ENCODE measurements at places on chromosomes 12 and 14.
A peak's percentile ranks its signal among the peaks of the same experiment; 100 is the strongest.

DNA sequence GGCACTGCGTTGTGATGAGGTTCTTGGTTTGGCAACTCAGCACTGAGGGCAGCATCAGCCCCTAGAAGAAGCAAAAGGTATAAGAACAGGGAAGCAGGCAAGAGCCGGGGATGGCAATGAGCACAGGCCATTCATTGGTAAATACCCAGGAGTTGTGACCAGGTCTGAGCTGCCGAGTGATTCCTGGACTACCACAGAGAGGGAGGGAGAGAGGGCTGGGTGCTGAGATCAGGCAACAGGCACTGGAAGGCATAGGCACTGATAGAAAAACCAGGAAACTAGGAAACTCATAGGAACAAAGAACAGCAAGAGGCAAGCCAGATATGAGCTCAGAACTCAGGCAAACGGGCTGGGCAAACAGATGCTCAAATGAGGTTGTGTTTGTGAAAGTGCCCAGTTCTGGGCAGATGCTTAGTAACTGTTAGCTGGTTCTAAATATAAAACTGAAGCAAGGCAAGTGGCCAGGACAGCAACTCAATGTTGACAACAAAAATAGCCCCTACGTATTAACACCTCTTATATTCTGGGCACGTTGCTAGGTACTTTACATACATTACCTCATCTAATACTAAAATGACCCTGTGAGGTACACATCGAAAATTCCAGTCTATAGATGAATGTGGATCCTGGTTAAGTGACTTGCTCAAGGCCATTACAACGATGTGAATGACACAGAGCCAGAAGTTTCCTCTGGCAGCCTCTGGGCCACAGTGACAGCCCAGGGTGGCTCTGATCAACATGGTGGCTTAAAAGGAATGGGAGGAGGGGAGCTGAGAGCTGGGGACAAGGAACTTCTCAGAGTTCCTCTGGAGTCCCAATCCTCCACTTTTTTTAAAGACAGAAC is 121.1 kb downstream of the PRMT8 start:
- DNase-seq, result peak; percentile 35

DNA sequence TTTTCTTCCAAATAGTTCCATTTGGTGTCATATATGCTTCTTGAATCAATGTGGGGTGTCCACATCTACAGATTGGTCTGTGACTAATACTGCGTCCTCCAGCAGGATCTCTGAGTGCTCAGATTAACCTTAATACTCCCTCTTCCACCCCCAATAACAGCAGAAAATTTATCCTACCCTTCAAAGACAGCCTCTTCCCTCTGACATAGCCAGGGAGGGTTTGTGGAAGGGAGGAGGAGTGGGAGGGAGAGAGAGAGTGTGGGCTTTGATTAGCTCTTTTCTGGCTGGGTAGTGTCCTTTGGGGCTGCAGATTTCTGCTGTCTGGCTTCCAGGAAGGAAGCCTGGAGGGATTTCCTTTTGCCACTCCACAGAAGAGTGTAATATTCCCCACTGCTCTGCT is 220.7 kb downstream of the TTC6 start:
- DNase-seq, result no peak

DNA sequence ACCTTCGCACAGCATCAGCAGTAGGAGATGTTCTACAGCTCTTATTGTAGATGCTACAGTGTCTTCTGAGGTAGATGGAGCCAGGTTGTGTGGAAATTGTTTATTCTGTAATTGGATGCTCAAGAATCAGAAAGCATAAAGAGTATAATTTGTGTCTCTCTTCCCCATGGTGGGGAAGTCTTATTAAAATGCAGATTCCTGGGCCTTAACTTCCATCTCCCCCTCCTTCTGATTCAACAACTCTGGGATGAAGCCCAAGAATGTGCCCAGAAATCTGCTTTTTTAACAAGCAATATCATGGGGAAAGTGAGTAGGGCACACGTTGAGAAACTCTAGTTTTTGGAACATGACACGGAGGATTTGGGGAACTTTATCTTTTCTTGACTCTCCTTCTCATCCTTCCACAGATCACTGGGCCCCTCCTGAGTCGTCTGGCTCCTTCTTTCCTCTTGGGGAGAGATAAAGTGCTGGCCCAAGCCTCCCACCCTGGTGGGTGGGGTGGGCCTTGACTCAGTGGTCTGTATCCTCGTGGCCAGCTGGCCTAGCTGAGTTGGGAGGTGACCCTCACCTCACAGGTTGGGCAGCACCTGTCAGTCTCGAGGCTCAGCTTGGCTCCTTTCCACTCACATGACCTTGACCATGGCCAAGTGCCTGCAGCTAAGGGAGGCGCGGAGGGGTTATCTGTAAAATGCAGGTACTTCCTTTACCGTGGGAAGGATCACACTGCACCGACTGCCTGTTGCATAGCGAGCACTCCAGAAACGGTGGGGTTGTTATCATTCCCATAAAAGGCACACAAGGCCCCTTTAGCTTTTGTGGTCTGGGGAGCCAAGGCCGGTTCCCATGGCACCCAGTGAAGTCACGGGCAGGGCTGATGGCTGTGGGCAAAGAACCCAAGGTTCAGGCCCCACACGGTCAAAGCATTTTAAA is 141.9 kb downstream of the CHST11 start:
- no peak for DNase-seq

- no peak for DNase-seq
These were observed 27.4 kb upstream of the STON2 start for GRCh38 chr14:81427348-81428058.

DNA sequence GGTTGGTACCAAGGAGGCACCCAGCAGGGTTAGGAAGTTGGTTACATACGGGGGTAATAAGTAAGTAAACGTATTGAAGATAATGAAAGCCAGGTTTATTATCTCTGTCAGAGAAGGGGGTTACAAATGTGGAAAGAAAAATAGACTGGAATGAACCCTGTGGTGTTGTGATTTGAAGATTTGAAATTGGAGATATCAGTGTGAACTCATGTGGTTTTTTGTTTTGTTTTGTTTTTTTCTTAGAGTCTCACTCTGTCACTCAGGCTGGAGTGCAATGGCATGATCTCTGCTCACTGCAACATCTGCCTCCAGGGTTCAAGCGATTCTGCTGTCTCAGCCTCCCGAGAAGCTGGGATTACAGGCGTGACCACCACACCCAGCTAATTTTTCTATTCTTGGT is 14.1 kb upstream of the SLC25A3 start:
- DNase-seq, result no peak

GRCh38 chr12:40313928-40314327 is 89.1 kb downstream of the LRRK2 start:
- no peak for DNase-seq

DNA sequence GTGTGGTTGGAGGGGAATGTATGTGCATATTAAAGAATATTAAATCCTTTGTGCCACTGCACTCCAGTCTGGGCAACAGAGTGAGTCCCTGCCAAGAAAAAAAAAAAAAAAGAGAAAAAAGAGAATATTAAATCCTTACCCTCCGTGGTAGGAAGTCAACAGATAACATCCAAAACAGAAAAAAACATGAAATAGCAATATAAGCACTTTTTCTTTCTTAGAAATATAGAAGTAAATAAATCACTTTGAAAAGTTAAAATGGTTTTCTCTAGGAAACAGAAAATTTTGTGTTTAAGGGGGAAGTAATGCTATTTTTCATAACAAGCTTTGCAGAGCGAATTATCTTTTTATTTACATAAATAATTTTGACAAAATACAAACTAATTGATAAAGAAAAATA is 17.6 kb downstream of the SOS2 start:
- DNase-seq, result no peak

DNA sequence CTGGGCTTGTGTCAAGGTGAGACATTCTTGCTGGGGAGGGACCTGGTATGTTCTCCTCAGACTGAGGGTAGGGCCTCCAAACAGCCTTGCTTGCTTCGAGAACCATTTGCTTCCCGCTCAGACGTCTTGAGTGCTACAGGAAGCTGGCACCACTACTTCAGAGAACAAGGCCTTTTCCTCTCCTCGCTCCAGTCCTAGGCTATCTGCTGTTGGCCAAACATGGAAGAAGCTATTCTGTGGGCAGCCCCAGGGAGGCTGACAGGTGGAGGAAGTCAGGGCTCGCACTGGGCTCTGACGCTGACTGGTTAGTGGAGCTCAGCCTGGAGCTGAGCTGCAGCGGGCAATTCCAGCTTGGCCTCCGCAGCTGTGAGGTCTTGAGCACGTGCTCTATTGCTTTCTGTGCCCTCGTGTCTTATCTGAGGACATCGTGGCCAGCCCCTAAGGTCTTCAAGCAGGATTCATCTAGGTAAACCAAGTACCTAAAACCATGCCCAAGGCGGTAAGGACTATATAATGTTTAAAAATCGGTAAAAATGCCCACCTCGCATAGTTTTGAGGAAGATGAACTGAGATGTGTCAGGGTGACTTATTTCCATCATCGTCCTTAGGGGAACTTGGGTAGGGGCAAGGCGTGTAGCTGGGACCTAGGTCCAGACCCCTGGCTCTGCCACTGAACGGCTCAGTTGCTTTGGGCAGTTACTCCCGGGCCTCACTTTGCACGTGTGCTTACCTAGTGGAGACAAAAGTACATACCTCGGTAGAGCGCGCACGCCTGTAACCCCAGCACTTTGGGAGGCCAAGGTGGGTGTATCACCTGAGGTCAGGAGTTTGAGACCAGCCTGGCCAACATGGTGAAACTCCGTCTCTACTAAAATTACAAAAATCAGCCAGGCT is 4.3 kb downstream of the GAPDH start:
- DNase-seq, result no peak

- DNase-seq, result no peak
These were observed 30.3 kb upstream of the SMOC1 start for GRCh38 chr14:69848903-69849391.

DNA sequence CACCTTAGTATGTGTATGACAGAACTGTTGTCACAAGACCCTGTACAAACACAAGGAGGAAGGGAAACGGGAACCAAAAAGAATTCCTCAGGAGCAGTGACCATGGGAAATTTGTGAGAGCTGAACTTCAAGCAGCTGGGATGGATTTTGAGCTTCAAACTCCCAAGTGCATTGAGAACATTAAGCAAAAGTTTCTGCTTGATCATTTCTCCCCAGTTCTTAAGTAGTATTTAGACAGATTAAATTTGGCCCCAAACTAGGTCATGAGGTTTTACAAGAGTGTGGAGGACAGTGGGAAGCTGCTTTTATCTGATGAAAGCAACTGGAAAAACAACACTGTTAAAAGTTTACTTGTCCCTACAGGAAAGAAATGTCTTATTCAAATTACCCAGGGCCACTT is 206.0 kb upstream of the DCN start:
- DNase-seq, result no peak

DNA sequence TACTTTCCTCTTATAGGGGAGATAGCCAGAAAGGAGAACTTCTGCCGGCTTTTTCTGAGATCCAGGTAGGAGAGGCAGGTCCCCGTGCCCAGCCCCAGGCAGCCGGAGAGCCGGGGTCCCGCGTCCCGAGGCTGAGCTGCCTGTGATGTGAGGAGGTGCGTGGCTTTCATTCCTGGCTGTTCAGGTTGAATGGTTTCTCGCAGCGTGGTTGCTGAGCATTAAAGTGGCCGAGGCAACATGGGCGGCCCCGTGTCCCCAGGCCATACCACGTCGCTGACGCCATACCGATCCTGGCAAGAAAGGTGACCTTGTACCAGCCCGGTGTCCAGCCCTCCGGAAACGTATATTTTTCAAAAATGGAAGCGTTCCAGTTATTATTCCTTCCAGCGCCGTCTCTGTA is 116.7 kb upstream of the MYL2 start:
- no peak for DNase-seq

DNA sequence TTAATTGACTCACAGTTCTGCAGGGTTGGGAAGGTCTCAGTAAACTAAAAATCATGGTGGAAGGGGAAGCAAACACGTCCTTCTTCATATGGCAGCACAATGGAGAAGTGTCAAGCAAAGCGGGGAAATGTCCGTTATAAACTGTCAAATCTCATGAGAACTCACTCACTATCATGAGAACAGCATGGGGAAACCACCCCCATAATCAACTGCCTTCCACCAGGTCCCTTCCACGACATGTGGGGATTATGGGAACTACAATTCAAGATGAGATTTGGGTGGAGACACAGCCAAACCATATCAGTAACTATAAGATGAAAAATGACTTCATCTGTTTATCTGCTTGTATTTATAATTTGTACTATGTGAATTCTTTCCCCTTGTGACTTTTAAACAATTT is 577.6 kb upstream of the MDGA2 start:
- no peak for DNase-seq

GRCh38 chr14:35399083-35399937 is 5.2 kb downstream of the NFKBIA start:
- no peak for DNase-seq

DNA sequence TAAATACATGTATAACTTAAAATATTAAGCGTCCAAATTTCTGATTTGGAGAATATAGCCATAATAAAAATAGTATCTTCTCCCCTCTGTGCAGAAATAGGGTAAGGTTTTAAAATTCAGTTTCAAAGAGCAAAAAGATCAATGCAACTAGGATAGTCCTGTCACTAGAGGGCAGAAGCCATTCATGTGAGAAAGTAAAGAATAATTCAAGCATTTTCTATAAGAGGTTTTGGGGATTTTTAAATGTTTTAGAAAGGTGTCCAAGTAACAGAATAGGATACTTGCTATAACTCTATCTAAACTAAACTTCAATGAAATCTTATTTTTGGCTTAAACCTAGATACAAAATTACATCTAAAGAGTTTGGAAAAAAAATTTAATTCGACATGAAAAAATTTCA is 50.3 kb downstream of the ADAMTS20 start:
- DNase-seq, result no peak

GRCh38 chr12:57771236-57771872 is 551 bp downstream of the METTL1 start:
- peak; percentile 91 for DNase-seq

GRCh38 chr12:48777501-48778400 is 11.1 kb downstream of the ADCY6 start:
- no peak for DNase-seq

GRCh38 chr12:53065975-53066931 is 12.9 kb downstream of the SPRYD3 start:
- peak; percentile 80 for DNase-seq

DNA sequence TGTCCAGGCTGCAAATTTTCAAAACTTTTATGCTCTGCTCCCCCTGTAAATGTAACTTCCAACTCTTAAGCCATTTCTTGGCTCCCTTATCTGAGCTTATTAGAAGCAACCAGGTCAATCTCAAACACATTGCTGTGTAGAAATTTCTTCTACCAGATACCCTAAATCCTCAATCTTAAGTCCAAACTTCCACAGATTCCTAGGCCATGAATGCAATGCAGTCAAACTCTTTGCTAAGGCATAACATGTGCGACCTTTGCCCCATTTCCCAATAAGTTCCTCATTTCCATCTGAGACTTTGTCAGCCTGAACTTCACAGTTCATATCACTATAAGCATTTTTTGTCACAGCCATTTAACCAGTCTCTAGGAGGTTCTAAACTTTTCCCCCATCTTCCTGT is 64.5 kb downstream of the TMTC3 start:
- no peak for DNase-seq

DNA sequence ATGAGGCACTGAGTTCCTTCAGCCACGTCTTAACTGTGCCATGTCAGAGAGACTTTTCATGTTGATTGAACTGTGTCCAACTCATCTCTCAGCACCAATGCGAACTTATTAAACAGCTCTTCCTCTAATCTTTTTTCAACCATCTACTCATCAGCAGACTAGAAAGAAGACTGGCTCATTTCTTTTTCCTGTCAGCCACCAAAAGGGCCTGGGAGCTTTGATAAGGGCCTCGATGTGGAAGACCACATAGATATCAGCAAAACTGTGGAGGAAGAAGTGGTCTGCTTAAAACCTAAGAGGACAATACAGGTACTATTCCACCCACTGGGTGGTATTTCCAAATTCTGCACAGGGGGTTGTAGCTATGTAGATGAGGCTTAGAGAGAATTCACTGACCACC is 3.6 kb upstream of the PLXNC1 start:
- no peak for DNase-seq

Data from tibial artery (tissue), 4 donors.